ENCODE measurements at places on chromosomes 13 and 19. TPM values are rescaled to one million over a fixed set of nuclear protein-coding genes. Genes with fewer than 3 reads are reported as not detected.

PBX4 gene
- total RNA-seq = 9.6 TPM

B3GNT3 gene
- total RNA-seq = not detected

GRCh38 chr13:39254601-39255000, 216.3 kb downstream of the NHLRC3 start:
- no peak overlapping the region for H3K27ac ChIP-seq
- H3K4me3 ChIP-seq = no peak overlapping the region
- no peaks in the 10 kb centered on the region for H3K4me1 ChIP-seq
- H3K27me3 ChIP-seq = no peaks in the 10 kb centered on the region
- DNase-seq = no peak

CCDC97 gene
- 32.9 TPM for total RNA-seq

DNA sequence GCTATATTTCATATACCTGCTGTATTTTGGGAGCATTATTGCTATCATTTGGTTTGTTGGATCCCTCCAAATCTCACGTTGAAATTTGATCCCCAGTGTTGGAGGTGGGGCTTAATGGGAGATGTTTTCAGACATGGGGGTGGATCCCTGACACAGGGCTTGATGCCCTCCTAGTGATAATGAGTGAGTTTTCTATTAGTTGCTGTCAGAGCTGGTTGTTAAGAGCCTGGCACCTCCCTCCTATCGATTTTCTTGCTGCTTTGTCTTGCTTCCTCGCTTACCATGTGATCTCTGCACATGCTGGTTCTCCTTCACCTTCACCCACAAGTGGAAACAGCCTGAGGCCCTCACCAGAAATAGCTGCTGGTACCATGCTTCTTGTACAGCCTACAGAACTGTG, 259.9 kb upstream of the STARD13 start:
- H3K4me3 ChIP-seq = no peak overlapping the region
- H3K27ac ChIP-seq = no peak overlapping the region
- DNase-seq = no peak
- H3K36me3 ChIP-seq = no peaks in the 10 kb centered on the region
- H3K4me1 ChIP-seq = peaks cover 18% of the 10 kb centered on the region
- H3K27me3 ChIP-seq = no peaks in the 10 kb centered on the region

GRCh38 chr19:5045956-5046338, 77.0 kb downstream of the KDM4B start:
- no peak for DNase-seq
- H3K4me1 ChIP-seq = no peaks in the 10 kb centered on the region
- no peak overlapping the region for H3K27ac ChIP-seq
- H3K4me3 ChIP-seq = no peak overlapping the region
- H3K27me3 ChIP-seq = no peaks in the 10 kb centered on the region

- H3K36me3 ChIP-seq = peaks cover 42% of the 10 kb centered on the region
- no peak for DNase-seq
- H3K4me1 ChIP-seq = no peaks in the 10 kb centered on the region
- no peaks in the 10 kb centered on the region for H3K27me3 ChIP-seq
Observed at GRCh38 chr19:6384381-6384780, 8.6 kb downstream of the GTF2F1 start.

- DNase-seq = no peak
- H3K4me1 ChIP-seq = no peaks in the 10 kb centered on the region
- no peaks in the 10 kb centered on the region for H3K36me3 ChIP-seq
- no peak overlapping the region for H3K27ac ChIP-seq
- no peak overlapping the region for H3K4me3 ChIP-seq
Observed at GRCh38 chr19:12828494-12828893, 5.9 kb downstream of the RTBDN start.

CLEC17A gene
- 99.0 TPM for total RNA-seq

MKNK2 gene
- total RNA-seq = 365 TPM

IGFL2 gene
- total RNA-seq = not detected

- H3K4me3 ChIP-seq = no peak overlapping the region
- DNase-seq = no peak
- peaks cover 1% of the 10 kb centered on the region for H3K36me3 ChIP-seq
- H3K4me1 ChIP-seq = peaks cover 9% of the 10 kb centered on the region
Observed at GRCh38 chr19:12694641-12695040, 1.8 kb downstream of the FBXW9 start.

CABP5 gene
- not detected for total RNA-seq

DNA sequence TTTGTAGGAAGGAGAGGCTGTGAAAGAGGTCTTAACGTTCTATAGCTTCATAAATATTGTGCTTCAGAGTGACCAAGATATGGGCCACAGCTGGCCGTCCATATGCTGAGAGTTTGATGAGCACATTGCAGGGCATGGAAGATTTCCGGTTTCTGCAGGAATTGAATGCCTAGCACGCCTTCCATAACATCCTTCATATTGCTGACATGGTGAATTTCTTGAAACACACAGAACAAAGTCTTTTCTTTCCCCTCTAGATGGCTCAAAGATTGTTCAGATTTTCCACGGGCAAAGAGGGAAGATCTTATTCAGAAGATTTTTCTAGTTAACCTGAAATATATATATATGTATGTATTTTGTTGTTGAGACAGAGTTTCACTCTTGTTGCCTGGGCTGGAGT, 42.4 kb downstream of the ADGRE2 start:
- H3K27ac ChIP-seq = no peak overlapping the region
- H3K36me3 ChIP-seq = no peaks in the 10 kb centered on the region
- DNase-seq = no peak
- H3K27me3 ChIP-seq = no peaks in the 10 kb centered on the region
- no peak overlapping the region for H3K4me3 ChIP-seq

DNA sequence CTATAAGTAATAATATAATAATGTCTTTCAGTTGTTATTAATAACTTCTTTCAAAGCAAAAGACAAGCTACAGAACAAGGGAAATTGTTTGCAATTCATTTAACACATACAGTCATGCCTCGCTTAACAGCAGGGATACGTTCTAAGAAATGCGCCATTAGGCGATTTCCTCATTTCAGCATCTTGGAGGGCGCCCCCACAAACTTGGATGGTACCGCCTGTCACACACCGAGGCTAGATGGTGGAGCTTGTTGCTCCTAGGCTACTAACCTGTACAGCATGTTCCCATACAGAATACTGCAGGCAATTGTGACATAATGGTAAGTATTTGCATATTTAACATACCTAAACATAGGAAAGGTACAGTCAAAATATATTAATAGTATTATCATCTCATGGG, 8.2 kb upstream of the ANKRD10 start:
- H3K4me3 ChIP-seq = no peak overlapping the region
- no peak overlapping the region for H3K27ac ChIP-seq
- DNase-seq = no peak
- H3K36me3 ChIP-seq = no peaks in the 10 kb centered on the region

ZNF844 gene
- 1.4 TPM for total RNA-seq

EID2B gene
- 3.9 TPM for total RNA-seq

DNA sequence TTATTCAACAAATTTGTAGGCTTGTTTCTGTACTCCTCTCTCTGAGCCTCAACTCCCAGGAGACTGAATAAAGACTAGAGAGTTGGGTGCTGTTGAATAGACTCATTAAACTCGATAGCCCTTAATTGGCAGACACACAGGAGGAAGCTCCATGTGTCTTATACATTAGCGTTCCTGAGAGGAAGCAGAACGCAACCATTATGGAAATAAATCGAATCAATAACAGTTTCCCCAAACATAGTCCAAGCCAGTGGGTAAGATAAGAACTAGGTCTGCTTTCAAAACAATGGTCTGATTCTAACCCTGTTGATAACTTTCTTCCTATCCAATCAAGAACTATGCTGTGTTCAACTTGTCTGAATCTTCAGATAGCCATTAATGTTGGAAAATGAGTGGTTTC, 118.1 kb upstream of the FNDC3A start:
- no peaks in the 10 kb centered on the region for H3K36me3 ChIP-seq
- H3K4me1 ChIP-seq = no peaks in the 10 kb centered on the region
- H3K4me3 ChIP-seq = no peak overlapping the region

ZNF724 gene
- total RNA-seq = 7.3 TPM

DNA sequence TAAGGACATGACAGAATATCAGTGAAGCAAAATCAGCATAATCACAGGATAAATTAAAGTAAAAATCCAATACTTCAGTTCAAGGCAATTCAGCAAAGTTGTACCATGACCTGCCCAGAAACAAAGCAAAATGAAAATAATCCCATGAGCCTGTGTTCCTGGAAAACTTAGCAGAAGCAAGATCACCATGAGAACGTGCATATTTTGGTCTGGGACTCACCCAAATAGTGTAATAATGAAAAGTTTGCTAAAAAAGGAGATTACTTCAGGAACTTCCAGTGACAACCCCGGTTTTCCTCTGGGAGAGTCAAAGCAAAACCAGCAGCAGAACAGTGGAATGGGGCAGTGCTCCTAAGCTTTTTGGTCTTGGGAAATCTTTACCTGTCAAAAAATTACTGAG, 14.9 kb upstream of the RPL21 start:
- H3K27me3 ChIP-seq = no peaks in the 10 kb centered on the region
- no peaks in the 10 kb centered on the region for H3K4me1 ChIP-seq
- DNase-seq = no peak
- H3K27ac ChIP-seq = no peak overlapping the region
- no peak overlapping the region for H3K4me3 ChIP-seq

- no peaks in the 10 kb centered on the region for H3K27me3 ChIP-seq
- H3K27ac ChIP-seq = peak overlapping the region; percentile 88
- H3K4me3 ChIP-seq = peak overlapping the region; percentile 83
- H3K36me3 ChIP-seq = peaks cover 2% of the 10 kb centered on the region
- DNase-seq = peak; percentile 25
Observed at GRCh38 chr19:570937-571565, 1.3 kb upstream of the BSG start.

DNA sequence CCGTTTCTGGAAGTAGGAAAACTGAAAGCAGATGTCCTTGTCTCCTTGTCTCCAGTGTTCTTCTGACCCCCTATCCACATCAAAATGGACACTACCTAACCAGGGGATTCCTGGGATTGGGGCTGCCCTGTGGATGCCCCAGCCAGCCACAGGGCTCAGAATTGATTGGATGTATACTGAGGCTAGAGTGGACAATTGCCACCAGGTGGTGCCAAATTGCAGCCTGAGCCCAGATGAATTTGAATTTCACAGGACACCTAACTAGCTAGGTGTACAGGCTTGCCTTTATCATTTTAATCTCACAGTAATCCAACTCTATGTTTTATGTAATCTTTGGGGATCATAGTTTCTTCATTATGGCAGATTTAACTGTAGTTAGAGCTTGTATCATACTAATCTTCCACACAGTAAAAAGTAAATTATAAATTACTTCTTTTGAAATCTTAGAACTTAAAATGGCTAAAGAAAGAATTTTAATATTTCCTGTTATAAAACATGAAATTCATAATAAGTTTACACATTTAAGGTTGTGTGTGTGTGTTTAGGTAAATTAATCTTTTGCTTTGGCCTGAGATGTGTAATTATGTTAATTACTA, 58.0 kb downstream of the PIBF1 start:
- no peak overlapping the region for H3K4me3 ChIP-seq
- no peaks in the 10 kb centered on the region for H3K36me3 ChIP-seq
- H3K27ac ChIP-seq = no peak overlapping the region
- no peaks in the 10 kb centered on the region for H3K27me3 ChIP-seq
- H3K4me1 ChIP-seq = no peaks in the 10 kb centered on the region
- DNase-seq = peak; percentile 3
